ENCODE measurements at places on chromosomes 5 and 9.
A peak's percentile ranks its signal among the peaks of the same experiment; 100 is the strongest.

DNA sequence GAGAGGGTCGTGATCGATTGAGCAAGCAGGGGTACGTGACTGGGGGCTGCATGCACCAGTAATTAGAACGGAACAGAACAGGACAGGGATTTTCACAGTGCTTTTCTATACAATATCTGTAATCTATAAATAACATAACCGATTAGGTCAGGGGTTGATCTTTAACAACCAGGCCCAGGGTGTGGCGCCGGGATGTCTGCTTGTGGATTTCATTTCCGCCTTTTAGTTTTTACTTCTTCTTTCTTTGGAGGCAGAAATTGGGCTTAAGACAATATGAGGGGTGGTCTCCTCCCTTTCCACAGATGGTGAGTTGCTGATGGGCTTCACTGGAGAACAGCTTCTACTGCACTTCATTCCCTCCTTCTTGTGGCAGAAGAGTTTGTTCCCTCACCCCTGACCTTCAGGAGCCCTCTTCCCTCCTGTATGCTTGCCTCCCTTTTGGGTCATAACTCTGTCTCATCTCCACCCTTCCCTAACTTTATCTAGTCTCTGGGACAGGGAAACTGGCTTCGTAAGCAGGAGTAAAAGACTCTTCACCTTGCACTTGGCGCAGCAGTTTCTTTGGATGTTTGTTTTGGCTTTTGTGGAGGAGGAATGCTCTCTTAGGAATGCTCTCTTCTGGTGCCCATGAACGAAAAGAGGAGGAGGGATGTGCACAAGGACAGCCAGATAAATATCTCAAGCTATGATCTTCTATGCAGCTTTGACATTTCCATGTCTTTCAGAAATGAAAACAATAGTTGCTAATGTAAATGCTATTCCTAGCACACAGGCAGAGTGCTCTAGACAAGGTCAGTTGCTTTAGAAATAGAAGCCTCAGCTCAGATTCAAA lies 139.8 kb upstream of the RPS23 start:
- peak; percentile 67 for DNase-seq

DNA sequence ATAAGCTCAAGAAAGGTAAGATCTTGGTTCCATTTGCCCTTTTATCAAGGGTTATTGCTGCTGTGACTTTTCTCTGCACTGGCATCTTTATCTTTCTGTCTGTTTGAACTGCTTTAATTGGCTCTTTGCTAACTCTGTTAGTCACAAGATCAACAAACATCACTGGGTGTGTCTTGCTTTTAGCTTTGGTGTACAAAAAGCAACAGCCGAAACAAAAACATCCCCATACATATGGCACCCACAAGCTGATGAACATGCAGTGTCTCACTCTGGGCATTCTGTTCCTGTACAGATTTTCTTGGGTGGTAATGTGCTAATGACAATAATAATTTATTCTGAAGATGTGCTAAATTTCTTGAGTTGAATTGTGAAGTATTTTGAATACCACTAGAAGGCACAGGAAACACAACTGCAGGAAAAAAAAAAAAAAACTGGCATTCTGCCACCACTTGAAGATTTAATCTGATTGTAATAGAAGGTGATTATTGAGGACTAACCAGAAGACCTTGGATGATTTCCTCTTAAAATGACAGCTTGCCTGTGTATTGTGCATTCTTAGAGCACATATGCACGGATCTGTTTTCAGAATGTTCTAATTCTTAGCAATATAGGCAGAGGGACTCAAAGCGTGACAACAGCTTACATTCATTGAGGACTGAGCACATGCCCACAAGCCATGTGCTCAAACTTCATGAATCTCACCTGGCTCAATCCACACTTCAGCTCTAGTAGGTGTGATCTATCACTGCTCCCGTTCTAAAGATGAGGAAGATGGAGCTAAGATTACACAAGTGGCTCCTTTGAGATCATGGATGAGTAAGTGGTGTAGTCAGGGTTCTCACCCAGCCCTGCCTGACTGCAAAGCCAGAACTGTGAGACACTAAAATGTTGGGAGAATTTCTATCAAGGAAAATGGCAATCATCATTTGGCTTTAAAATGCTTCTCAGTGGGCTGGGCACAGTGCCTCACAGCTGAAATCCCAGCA lies 96.4 kb downstream of the EBF1 start:
- DNase-seq, result peak; percentile 51

DNA sequence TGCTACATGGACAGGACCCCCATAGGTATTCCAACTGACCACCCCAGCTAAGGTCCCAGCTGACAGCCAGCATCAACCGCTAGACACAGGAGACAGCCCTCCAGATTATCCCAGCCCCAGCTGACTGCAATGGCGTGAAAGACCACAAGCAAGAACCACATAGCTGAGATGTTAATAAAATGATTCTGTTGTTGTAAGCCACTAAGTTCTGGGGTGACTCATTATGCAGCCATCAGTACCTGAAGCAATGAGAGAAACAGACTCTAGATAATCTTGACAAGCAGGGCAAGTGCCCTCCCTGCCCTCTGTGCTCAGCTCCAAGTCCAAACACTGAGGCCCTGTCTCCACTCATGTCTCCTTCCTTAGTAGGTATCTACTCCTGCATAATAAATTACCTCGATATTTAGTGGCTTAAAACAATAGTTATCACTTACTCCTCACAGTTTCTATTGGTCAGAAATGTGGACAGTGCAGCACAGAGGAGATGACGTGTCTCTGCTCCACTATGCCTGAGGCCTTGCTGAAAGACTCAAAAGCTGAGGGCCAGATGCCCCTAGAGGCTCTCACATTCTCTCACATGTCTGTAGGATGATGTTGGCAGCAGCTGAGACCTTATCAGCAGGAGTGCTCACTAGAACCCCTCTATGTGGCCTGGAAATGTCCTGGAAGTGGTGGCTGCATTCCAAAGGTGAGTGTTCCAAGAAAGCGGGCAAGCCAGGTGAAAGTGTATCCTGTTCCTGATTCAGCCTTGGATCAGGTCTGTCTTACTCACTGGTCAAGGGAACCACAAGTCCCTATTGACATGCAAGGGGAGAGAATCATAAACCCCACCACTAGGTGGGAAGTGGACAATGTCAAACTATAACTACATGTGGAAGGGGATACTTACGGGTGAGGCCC lies 2.5 kb downstream of the MGAT1 start:
- peak; percentile 90 for DNase-seq

DNA sequence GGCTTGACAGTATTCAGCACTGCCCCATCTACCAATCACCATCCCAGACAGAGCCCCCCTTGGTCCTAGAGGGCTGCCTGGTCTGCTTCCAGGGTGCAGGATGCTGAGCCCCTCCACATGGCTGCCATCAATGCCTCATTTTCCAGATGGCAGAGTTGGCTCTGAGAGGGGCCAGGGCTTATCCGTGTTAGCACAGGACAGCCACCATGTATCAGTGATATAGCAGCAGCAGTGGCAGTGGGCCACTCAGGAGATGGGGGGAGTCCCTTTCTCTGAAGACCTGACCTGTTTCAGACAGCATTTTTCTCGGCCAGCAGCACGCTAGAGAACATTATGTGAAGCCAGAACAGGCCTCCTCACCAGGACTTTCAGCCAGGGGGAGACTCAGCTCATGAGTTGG lies 1.6 kb upstream of the SMIM32 start:
- no peak for DNase-seq

- no peak for DNase-seq
Observed at GRCh38 chr5:62168506-62169281, 137.3 kb upstream of the KIF2A start.

DNA sequence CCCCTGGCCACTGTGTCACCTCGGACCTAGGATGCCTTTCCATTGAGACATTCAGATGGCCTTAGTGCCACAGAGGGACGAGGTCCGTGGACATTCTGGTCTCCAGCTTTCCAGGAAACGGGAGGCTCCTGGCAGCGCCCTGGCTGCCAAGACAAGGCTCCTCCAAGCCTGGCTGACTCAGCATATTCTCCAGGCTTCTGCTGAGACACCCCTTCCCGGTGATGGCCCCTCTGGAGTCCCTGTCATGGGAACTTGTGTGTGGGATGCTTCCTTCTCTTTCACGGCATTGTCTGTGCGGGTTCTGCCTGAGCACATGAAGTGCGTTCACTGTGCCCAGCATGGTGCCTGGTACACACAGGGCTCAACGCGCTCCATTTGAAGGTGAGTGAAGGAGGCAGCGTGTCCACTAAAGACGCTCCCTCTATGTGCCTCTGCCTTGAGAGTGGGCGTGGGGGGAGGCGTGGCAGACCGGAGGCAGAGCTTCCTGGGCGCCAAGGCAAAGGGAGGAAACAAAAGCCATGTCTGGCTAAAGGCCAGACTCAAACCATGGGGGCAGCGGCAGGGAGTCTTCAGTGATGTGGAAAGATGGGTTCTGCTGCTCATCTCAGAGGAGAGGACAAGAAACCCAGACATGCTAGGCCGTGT lies 46.4 kb upstream of the PRRC2B start:
- DNase-seq, result no peak

DNA sequence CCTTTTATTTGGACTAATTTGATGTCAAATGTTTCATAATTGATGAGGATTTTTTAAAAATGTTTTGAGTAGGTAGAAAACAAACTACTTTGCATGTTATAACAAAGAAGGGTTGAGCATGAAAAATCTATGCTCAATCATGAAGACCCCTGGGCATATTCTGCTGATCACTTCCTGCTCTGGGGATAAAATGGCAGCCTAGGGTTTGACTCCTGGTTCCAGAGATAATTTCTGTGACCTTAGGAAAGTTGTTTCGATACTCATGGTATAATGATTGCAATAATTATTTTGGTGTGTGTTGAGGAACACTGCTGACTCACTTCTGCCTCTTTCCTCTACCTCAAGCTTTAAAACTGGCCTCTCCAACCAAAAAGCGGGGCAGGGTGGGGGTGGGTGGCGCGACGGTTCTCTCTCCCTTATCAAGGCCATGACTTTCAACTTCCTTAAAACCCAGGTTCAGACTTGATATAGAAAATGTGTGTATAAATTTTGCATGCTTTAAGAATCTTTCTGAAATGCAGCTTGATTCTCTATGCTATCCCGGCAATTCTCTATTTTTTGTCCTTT lies 6.0 kb upstream of the PIP5K1B start:
- DNase-seq, result no peak
